ENCODE measurements at places on chromosomes 1 and 21.

- no peak for DNase-seq
Observed at GRCh38 chr21:37620401-37620800, 253.8 kb downstream of the DYRK1A start.

- DNase-seq: no peak
Observed at GRCh38 chr1:176773038-176773437, 310.1 kb downstream of the PAPPA2 start.

- no peak for DNase-seq
Observed at GRCh38 chr1:30888391-30888790, 20.2 kb downstream of the SDC3 start.

GRCh38 chr1:66000033-66000637 lies 207.4 kb downstream of the PDE4B start:
- DNase-seq: no peak

- no peak for DNase-seq
Observed at GRCh38 chr1:56566061-56566744, 13.2 kb downstream of the PLPP3 start.

Data from GM19239 (cell line).